ENCODE measurements at places on chromosomes 11 and 22. TPM values are rescaled to one million over a fixed set of nuclear protein-coding genes. Genes with fewer than 3 reads are reported as not detected.

DNA sequence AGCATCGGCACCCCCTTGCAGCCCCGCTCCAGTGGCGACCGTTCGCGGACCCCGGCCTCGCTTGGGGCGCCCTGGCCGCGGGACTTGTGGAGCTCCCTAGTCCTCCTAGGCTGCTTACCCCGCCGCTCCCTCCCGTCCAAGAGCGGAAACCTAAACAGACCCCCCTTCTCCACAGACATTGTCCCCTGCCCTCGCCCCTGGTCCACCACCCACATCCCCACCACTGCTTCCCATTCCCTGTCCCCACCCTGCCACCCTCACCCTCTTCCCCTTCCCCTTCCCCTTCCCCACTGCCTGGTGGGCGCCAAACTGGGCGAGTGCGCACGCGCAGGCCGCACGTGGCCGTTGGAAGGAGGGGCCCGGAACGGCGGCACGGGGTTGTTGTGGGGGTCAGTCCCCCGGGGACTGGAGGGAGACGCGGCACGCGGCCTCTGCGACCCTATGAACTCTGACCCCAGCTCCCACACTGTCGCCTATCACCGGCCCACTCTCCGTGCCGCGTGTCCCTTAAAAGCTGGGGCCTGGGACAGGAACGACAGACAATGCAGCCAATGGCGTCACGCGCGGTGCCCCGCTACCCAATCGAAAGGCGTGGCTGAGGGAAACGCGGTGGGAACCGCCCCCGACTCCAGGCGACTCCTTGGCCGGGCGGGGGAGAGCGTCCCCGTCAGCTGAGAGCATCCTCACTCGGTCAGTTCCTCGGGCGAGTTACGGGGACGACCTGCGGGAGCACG, at the start of gene SNX32:
Gene SNX32, plus strand, starts transcription at position 667 of the 734 bp plus-strand sequence. CDS start 103 bp downstream, outside the sequence.
- no peak within 1 kb of the TSS for H3K4me3 ChIP-seq
- DNase-seq: peak; percentile 96
- peak within 1 kb of the TSS; percentile 29 for H3K27ac ChIP-seq

Gene MUC6
- not detected for total RNA-seq

GRCh38 chr11:45305874-45306623, 19.9 kb upstream of the SYT13 start:
- H3K27ac ChIP-seq: no peak overlapping the region
- H3K36me3 ChIP-seq: no peaks in the 10 kb centered on the region
- no peak for DNase-seq
- peaks cover 1% of the 10 kb centered on the region for H3K4me1 ChIP-seq
- no peak overlapping the region for H3K4me3 ChIP-seq

DNA sequence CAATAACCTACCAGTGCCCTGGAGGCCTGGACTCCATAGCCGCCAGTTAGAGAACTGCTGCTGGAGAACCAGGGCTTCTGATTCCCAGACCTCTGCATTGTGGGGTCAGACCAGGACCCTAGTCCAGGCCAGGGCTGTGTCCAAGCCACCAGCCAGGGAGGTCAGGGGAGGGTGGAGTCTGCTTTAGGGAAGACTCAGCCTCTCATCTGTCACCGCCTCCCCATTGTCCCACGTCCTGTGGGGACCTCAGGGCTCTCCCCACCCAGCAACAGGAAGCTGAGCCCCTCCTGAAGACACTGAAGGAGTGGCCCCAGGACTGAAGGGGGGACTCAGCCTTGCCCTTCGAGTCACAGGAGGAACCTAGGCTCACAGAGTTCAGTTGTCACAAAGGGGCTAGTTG, 41.2 kb downstream of the PDE2A start:
- no peak for DNase-seq
- no peak overlapping the region for H3K4me3 ChIP-seq
- H3K27ac ChIP-seq: no peak overlapping the region
- H3K36me3 ChIP-seq: no peaks in the 10 kb centered on the region
- peaks cover 24% of the 10 kb centered on the region for H3K27me3 ChIP-seq

- peak overlapping the region; percentile 55 for H3K27ac ChIP-seq
- no peaks in the 10 kb centered on the region for H3K27me3 ChIP-seq
- H3K4me3 ChIP-seq: peak overlapping the region; percentile 71
- no peak for DNase-seq
Observed at GRCh38 chr22:37904572-37905533, 1.2 kb upstream of the MICALL1 start.

DNA sequence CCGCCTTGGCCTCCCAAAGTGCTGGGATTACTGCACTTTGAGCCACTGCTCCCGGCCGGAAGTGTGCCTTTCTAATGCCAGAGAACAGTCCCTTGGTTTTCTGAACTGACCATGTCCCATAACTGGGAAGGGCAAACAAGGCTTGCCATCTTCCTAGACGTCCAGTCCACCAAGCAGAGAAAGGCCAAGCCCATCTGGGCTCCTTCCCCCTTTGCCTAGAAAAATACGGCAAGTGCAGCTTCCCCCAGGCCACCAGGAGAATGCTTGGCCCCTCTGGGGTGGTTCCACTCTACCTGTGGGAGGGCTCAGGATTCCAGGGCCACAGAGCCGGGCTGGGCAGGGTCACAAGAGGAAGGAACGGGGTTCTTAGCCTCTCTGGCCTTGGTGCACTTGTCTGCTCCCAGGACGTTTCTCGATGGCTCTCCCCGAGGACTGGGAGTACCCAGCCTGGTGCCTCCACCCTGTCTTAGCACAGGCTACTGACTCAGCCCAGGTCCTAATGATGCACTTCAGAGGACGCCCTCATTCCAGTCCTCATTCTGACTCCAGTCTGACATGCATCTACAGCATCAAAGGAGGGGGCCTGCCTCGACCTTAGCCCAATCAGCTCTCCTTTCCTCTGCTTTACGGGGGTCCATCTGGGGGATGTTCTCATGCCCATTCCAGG, 1.2 kb downstream of the USP2 start:
- H3K27ac ChIP-seq: no peak overlapping the region
- H3K4me3 ChIP-seq: no peak overlapping the region
- no peak for DNase-seq
- peaks cover 5% of the 10 kb centered on the region for H3K27me3 ChIP-seq
- no peaks in the 10 kb centered on the region for H3K36me3 ChIP-seq
- no peaks in the 10 kb centered on the region for H3K4me1 ChIP-seq

Gene GGT5
- not detected for total RNA-seq

- no peak overlapping the region for H3K27ac ChIP-seq
- no peaks in the 10 kb centered on the region for H3K27me3 ChIP-seq
- H3K4me1 ChIP-seq: no peaks in the 10 kb centered on the region
- no peaks in the 10 kb centered on the region for H3K36me3 ChIP-seq
- H3K4me3 ChIP-seq: no peak overlapping the region
- no peak for DNase-seq
Observed at GRCh38 chr22:49010070-49010863, 817.4 kb downstream of the BRD1 start.

DNA sequence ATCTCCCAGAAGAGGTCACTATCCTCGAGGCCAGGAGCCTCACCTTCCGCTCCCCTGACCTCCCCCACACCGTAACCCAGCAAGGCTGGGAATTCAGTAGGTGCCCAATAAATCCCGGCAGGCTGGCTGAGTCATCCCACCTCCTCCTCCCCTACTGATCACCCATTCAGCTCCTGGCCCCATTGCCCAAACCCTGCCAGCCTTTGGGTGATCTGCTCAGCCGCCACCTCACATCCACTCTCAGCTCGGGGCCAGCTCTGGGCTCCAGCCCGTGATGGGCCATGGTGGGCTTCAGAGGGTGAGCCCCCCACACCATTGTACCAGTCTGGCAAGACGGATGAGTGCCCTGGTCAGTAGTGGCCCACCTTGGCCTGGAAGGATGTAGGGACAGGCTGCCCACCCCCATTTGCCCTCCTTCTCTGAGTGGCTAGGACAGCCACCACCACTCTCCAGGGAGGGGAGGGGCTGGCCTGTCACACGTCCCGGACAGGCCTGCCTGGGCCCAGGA, 8.2 kb downstream of the TRPM5 start:
- no peak overlapping the region for H3K4me3 ChIP-seq
- no peaks in the 10 kb centered on the region for H3K27me3 ChIP-seq
- DNase-seq: no peak

Gene MYBPC3
- total RNA-seq: not detected

Gene DDI1
- total RNA-seq: not detected

Gene GRK3
- total RNA-seq: 25.5 TPM

GRCh38 chr11:67507242-67507863, 609 bp downstream of the CDK2AP2 start:
- H3K4me3 ChIP-seq: peak overlapping the region; percentile 93
- H3K27me3 ChIP-seq: peaks cover 7% of the 10 kb centered on the region
- no peak for DNase-seq

GRCh38 chr11:21484039-21484438, 708.8 kb upstream of the ANO5 start:
- H3K36me3 ChIP-seq: no peaks in the 10 kb centered on the region
- H3K4me3 ChIP-seq: no peak overlapping the region
- no peaks in the 10 kb centered on the region for H3K27me3 ChIP-seq
- no peak for DNase-seq

Gene ACRV1
- not detected for total RNA-seq

Gene OR52E2
- total RNA-seq: not detected

GRCh38 chr11:69869311-69869939, 50.2 kb upstream of the FGF3 start:
- no peak overlapping the region for H3K27ac ChIP-seq
- H3K4me3 ChIP-seq: no peak overlapping the region
- peaks cover 1% of the 10 kb centered on the region for H3K27me3 ChIP-seq
- H3K36me3 ChIP-seq: no peaks in the 10 kb centered on the region
- DNase-seq: no peak

DNA sequence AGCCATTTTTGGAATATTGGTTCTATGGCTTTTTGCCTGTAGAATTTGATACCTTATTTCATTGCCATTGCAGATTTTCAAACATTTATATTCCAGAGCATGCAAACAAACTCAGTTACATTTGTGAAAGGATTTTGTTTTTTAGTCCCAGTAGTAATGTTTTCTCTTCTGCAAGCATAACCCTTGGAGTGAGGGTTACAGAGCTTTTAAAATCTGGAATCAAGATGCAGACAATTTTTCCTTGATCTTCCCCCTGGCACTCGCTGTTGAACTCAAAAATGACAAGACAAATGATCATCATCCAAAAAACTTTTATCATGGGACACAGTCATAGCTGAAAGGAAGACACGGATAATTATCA, 20.8 kb downstream of the BBOX1 start:
- H3K36me3 ChIP-seq: no peaks in the 10 kb centered on the region
- H3K27ac ChIP-seq: no peak overlapping the region
- H3K4me3 ChIP-seq: no peak overlapping the region
- no peak for DNase-seq
- H3K4me1 ChIP-seq: no peaks in the 10 kb centered on the region

GRCh38 chr11:6389905-6390717, at the start of gene SMPD1:
TSS of gene SMPD1 (plus strand) at chr11:6390474. CDS start at chr11:6390599, 125 bp downstream.
- peak; percentile 96 for DNase-seq
- peaks cover 31% of the 10 kb centered on the region for H3K36me3 ChIP-seq
- peaks cover 43% of the 10 kb centered on the region for H3K4me1 ChIP-seq
- H3K4me3 ChIP-seq: peak within 1 kb of the TSS; percentile 93
- no peaks in the 10 kb centered on the region for H3K27me3 ChIP-seq

- peaks cover 39% of the 10 kb centered on the region for H3K4me1 ChIP-seq
- peaks cover 21% of the 10 kb centered on the region for H3K36me3 ChIP-seq
- H3K4me3 ChIP-seq: peak overlapping the region; percentile 87
Observed at GRCh38 chr11:106022795-106023275, 795 bp upstream of the MSANTD4 start.

DNA sequence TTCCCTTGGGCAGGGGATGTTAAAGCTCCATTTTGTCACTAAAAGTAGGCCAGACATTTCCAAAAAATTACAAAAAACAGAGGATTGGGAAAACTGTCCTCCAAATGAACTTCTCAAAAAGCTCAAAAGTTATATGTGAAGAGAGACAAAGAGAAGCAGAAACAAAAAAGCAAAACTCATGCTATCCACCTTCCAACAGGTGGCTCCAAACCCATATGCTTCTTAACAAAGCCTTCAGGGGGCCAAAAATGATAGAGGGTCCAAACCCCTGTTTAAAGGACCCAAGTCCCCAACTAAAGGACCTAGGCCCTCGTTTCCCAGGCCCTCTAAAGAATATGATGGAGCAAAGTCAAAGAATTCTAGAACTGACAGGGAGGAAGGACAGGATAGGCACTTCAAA, 146.7 kb downstream of the AASDHPPT start:
- H3K27ac ChIP-seq: no peak overlapping the region
- no peak overlapping the region for H3K4me3 ChIP-seq
- no peaks in the 10 kb centered on the region for H3K4me1 ChIP-seq
- H3K27me3 ChIP-seq: no peaks in the 10 kb centered on the region
- DNase-seq: no peak

- H3K4me1 ChIP-seq: peaks cover 32% of the 10 kb centered on the region
- H3K27me3 ChIP-seq: no peaks in the 10 kb centered on the region
- no peak for DNase-seq
- peaks cover 72% of the 10 kb centered on the region for H3K36me3 ChIP-seq
- no peak overlapping the region for H3K27ac ChIP-seq
Observed at GRCh38 chr22:35664955-35665587, 16.8 kb downstream of the APOL6 start.

DNA sequence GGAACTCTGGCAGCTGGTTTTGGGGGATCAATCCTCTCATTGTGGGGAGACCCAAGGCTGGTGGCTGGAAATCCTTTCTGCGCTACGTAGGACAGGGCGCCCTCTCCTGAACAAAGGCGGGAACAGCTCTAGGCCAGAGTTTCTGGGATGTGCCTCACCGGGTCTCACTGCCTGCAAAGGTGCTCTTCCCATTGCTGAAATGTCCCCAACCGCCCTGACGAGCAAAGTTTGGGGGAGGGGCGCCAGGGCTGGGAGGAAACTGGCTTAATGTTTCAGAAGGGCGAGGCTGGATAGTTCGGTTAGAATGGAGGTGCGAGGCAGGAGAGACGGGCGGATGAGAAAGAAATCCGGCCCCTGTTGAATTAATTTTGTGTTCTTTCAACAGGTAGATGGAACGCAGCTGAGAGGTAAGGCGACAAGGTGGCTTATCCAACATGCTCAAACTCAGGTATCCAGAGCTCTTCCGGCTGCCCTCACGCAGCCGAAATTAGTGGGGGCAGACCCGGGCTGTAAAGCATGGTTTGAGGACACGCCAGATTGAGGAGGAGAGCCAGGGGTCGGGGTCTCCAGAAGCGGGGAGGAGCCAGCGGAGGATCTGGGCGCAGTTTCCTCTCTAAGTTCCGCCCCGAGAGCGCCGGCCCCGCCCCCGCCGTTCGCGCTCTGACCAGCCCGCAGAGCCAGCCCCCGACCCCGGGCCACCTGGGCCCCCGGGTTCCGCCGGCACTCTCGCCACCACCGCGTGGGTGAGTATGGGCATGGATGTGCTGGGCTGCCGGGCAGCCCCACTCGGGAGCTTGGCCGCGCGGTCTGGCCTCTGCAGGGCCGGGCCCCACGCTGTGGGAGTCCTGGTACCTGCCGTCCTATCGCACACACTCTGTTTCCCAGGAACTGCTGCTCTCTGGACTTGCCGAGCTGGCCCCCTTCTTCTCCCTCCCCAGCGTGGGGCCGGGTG, at the start of gene PGAP2:
Gene PGAP2, plus strand, starts transcription at position 652 of the 952 bp plus-strand sequence. CDS start 2,700 bp downstream, outside the sequence.
- H3K27ac ChIP-seq: peak within 1 kb of the TSS; percentile 64
- peaks cover 20% of the 10 kb centered on the region for H3K4me1 ChIP-seq
- H3K4me3 ChIP-seq: peak within 1 kb of the TSS; percentile 85
- peak; percentile 65 for DNase-seq

- H3K4me1 ChIP-seq: no peaks in the 10 kb centered on the region
- H3K27me3 ChIP-seq: no peaks in the 10 kb centered on the region
- no peak overlapping the region for H3K4me3 ChIP-seq
Observed at GRCh38 chr22:48669226-48669625, 1158.4 kb downstream of the BRD1 start.

- H3K27ac ChIP-seq: no peak overlapping the region
- H3K36me3 ChIP-seq: no peaks in the 10 kb centered on the region
- H3K27me3 ChIP-seq: peaks cover 56% of the 10 kb centered on the region
- peaks cover 11% of the 10 kb centered on the region for H3K4me1 ChIP-seq
Observed at GRCh38 chr11:124717421-124717785, 22.3 kb upstream of the NRGN start.

Gene TMEM191C
- 1.4 TPM for total RNA-seq

GRCh38 chr11:75105462-75105925, 8.8 kb upstream of the OR2AT4 start:
- peaks cover 18% of the 10 kb centered on the region for H3K27me3 ChIP-seq
- H3K4me3 ChIP-seq: no peak overlapping the region
- no peaks in the 10 kb centered on the region for H3K36me3 ChIP-seq
- peaks cover 22% of the 10 kb centered on the region for H3K4me1 ChIP-seq

Gene PTPRCAP
- total RNA-seq: 401 TPM
